ENCODE measurements at places on chromosomes 16 and 17.

GRCh38 chr16:86740298-86740697 lies 161.9 kb downstream of the FOXL1 start:
- no peak for DNase-seq

- DNase-seq, result no peak
Observed at GRCh38 chr17:31721291-31722025, 137.6 kb downstream of the COPRS start.

DNA sequence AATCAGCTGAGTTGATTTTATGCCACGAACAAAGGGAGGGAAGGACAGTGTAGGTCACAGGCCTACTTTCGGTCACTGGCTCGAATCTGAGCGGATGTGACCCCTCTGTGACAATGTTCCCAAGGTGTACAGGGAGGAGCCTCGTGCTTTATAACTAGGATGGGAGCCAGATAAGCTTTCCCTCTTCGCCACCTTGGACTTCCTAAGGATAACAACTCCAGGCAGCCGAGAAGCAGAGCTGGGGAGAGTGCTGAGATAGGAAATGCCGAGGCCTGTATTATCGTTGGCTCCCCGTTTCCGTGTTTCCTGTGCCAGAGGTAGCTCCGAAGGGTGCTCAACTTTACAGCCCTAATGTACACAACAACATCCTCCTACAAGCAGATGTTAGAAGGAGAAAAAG lies 217.8 kb upstream of the IRX3 start:
- DNase-seq, result peak; percentile 39

GRCh38 chr16:1759511-1759910 lies 11.8 kb downstream of the NME3 start:
- DNase-seq, result no peak

DNA sequence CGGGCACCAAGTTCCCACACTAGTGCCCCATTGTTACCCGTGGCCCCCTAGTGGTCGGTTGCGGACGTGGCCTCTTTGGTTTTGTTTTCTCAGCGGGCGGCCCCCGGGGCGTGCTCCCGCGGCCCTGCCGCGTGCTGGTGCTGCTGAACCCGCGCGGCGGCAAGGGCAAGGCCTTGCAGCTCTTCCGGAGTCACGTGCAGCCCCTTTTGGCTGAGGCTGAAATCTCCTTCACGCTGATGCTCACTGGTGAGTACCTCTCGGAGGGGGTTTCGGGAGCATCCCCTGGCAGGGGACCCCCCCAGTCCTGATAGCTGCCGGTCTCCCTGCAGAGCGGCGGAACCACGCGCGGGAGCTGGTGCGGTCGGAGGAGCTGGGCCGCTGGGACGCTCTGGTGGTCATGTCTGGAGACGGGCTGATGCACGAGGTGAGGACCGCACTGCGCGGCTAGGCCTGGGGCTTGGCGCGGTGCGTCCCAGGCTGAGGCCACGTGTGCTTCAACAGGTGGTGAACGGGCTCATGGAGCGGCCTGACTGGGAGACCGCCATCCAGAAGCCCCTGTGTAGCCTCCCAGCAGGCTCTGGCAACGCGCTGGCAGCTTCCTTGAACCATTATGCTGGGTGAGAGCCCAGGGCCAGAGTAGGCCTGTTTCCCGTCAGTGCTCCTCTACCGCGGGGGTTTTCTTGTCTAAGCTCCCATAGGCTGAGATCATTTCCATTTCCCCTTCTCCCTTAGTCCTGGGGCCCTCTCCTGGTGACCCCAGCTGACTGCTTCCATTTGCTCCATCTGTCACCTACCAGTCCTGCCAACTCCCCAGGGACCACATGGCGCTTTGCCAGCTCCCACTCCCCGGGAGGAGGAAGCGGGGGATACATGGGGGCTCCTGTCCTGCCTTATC lies 1.7 kb downstream of the SPHK1 start:
- DNase-seq, result peak; percentile 81

DNA sequence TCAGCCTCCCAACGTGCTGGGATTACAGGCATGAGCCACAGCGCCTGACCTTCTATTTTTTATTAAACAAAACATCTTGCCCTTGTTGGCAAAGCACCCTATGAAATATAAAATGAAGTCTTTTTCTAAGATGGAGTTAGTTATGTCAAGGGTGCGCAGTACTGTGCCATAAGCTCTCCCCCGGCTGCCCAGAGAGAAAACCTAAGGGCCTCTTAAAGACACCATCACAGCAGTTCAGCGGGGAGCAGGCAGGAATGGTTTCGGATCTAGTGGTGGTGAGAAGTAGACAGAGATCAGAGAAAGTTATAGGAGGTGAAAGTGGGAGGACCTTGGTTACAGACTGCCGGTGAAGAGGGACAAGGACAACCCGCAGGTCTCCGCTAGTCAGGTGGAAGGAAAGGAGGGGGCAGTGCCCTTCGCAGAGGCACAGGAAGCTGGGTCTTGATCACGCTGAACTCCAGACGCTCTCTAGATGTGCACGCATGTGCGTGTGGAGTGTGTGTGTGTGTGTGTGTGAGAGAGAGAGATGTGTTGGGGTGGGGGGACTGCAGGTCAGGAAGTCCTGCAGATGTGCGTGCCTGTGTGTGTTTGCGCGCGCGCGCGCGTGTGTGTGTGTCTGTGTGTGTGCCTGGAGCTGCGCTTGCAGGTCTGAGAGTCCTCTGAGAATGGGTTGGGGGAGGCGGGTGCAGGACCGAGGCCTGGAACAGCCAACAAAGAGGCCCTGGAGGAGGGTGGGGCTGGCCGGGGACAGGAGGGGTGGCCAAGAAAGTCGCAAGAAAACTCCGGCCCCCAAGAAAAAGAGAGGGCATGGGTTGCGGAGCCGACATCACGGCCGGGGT lies 748 bp upstream of the CMTM3 start:
- peak; percentile 56 for DNase-seq

- no peak for DNase-seq
Observed at GRCh38 chr16:12829096-12829888, 25.6 kb upstream of the CPPED1 start.

DNA sequence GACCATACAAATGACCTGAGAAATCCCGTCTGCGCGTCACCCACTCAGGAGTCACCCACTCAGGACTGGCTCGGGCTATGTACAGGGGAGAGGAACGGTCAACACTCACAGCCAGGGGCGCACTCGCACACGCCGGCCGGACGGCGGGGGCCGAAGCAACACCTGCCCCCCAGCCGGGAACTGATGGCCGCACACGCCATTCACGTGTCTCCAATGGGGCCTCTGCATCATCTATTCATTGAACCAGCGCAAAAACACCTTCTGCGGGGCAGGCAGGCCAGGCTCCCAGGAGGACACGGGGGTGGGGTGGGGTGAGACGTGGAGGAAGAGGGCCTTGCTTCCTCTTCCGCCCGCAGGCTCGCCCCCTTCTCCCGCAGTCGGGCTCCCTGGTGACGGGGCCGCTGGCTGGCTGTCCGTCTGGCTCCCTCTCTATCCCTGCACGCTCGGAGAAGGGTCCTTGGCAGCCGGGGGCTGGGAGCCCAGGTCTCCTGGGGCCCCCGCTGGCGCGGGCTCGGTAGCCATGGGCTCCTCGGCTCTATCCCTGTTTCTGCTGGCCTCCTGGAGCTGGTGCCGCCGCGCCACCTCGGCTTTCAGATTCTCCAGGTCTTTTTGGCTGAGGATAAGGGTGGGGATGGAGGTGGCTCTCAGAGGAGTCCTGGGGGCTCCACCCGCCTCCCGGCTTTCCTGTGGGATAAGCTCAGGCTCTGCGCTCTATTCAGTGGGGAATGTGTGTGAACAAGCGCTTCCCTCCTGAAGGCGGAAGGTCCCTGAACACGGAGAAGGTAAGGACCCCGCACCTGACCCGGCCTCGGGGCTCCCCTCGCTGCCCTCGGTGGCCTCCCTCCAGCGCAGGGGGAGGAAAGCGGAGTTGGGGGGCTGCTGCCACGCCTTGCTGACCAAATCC lies 21.1 kb downstream of the CLUH start:
- no peak for DNase-seq

DNA sequence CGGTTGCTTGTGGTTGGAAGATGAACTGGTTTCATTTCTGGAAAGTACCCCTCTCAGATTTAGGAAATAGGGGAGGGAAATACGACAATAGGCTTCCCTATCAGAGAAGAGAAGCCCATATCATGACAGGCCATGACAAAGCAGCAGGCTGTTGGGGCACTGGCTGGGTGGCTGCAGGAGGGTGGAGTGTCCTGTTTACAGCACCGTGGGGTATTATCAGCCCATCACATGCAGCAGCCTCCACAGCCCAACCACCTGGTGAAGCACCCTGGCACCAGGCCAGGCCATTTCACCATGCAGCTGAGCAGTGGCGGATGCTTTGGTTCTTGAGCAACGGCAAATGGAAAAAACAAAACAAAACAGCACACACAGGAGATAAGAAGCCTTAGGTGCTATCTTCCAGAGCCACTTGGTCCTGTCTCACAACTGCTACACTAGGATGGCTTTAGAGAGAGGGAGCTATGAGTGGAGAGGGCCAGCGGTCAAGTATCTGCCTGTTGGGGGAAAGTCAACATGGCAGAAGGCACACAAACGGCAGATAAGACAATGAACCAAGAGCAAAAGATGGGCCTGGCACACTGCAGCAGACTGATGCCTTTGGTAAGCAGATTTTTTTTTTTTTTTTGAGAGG lies 24.2 kb downstream of the FAM117A start:
- peak; percentile 89 for DNase-seq

GRCh38 chr16:57541754-57542435 lies 548 bp upstream of the ADGRG5 start:
- DNase-seq, result no peak

Measured in NCI-H69 (cell line).